Activated T-cell treated with anti-CD3 and anti-CD28 coated beads, Interleukin-2, amount 50 U/mL, for 24 hours (primary cell): ENCODE measurements at places on chromosomes 1 and 21.
A peak's percentile ranks its signal among the peaks of the same experiment; 100 is the strongest.

DNA sequence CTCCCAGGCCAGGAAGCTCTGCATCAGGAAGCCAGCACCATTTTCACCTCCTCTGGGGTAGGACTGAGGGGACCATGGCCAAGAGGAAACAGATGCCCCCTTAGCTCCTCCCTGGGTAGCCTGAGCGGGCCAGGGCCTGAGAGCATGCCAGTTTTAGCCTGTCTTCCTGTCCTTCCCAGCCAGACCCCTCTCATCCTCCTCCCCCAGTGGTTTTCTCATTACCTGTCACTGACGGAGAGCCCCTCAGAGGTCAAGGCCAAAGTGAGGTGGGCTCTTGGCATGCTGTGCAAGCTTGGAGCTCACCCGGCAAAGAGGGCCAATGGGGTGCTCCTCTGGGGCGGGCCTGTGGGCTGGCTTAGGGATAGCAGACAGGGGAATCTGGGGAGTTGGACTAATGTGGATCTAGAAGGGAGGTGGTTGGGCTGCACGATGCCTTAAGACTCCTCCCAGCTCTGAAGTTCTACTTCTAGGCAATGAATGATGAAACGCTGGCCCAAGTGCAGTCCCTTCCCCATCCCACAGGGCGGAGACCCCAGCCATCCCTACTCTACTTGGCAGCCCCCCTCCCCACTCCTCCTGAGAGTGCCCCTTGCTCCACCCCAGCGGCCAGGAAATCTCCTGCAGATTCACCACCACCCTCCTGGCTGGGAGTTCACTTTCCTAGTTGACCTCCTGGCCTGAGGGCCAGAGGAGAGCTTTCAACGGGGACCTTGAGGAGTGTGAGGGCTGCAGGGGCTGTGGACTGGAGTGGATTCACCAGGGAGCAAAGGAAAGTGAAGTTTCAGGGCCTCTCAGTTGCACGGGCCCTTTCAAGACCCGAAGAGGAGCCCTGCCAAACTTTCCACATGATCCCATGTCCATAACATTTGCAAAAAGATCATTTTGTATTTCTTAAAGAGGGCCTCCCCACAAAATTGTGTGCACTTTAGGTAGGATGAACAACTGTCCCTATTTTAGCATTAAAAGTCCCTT, 9.4 kb upstream of the LMNA start:
- peaks cover 2% of the 10 kb centered on the region for H3K27me3 ChIP-seq
- peak overlapping the region; percentile 79 for H3K4me3 ChIP-seq

- H3K27me3 ChIP-seq = no peaks in the 10 kb centered on the region
- DNase-seq = peak; percentile 69
- peak overlapping the region; percentile 97 for H3K4me3 ChIP-seq
- peaks cover 87% of the 10 kb centered on the region for H3K36me3 ChIP-seq
Measured at GRCh38 chr1:173861731-173862145, 6.1 kb downstream of the GAS5 start.

DNA sequence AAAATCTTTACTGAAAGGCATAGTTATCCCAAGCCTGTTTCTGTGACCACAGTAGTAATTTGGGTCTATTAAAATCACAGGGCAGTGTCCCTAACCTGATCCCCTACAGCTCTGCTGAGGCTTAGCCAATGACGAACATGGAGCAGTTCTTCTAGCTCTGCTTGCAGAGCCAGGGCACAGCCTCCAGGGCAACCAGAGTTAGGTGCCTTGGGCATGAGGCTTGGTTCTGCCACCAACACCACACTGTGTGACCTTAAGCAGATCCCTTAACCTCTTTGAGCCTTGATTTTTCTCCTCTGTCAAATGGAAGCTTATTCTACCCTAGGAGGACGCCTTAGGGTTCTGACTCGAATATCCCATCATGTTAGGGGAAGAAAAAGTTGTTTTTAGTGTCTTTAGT, 86.7 kb upstream of the TLR5 start:
- peaks cover 59% of the 10 kb centered on the region for H3K4me1 ChIP-seq
- no peaks in the 10 kb centered on the region for H3K27me3 ChIP-seq
- no peaks in the 10 kb centered on the region for H3K36me3 ChIP-seq
- no peak overlapping the region for H3K4me3 ChIP-seq
- peak overlapping the region; percentile 38 for H3K27ac ChIP-seq
- no peak for DNase-seq

GRCh38 chr21:25572861-25573310, 34.4 kb downstream of the MRPL39 start:
- peaks cover 99% of the 10 kb centered on the region for H3K36me3 ChIP-seq
- peak overlapping the region; percentile 99 for H3K27ac ChIP-seq

GRCh38 chr1:237664348-237664747, 226.4 kb downstream of the ZP4 start:
- H3K4me1 ChIP-seq = no peaks in the 10 kb centered on the region
- H3K36me3 ChIP-seq = no peaks in the 10 kb centered on the region
- DNase-seq = no peak
- no peak overlapping the region for H3K4me3 ChIP-seq

DNA sequence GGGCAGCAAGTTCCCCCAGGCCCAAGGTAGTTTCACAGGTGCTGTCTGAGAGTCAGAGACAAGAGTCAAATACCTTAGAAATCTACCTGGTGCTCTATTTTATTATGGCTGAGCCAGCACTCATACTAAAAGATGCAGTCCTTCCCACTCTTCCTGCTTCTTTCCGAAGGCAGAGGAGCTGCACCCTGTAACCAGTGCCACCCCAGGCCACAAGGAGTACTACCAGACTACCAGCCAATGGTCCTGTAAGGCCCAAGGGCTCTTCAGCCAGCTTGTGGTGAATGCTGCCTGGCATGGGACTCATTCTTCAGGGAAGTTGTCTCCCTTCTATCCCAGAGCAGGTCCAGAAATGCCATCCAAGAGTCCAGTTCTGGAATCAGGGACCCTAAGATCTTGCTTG, 203.8 kb upstream of the DUSP10 start:
- H3K27ac ChIP-seq = no peak overlapping the region
- H3K4me1 ChIP-seq = no peaks in the 10 kb centered on the region
- DNase-seq = no peak

- no peak for DNase-seq
- H3K4me1 ChIP-seq = no peaks in the 10 kb centered on the region
- no peak overlapping the region for H3K4me3 ChIP-seq
- H3K27me3 ChIP-seq = peaks cover 69% of the 10 kb centered on the region
Measured at GRCh38 chr1:115338457-115338820, 390 bp upstream of the NGF start.

DNA sequence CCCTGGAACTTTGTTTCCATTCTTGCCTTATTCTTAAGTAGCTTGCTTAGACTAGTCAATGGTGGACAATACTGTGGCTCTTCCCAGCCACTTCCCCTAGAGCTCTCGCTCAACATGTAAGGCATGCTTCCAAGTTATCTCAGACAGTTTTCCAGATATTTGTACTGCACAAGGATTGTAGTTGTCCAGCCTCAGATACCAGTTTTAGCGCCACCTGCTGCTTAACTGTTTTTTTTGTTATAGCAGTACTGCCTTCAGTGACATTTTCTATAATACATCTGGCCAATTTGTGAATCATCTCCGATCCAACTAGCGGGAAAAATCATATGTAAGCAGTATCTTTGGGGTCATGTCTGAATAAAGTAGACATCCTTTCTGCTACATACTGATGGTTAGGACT, 346.7 kb upstream of the ADGRL4 start:
- H3K4me3 ChIP-seq = no peak overlapping the region
- no peak for DNase-seq
- no peaks in the 10 kb centered on the region for H3K4me1 ChIP-seq
- H3K27ac ChIP-seq = no peak overlapping the region
- H3K36me3 ChIP-seq = no peaks in the 10 kb centered on the region

DNA sequence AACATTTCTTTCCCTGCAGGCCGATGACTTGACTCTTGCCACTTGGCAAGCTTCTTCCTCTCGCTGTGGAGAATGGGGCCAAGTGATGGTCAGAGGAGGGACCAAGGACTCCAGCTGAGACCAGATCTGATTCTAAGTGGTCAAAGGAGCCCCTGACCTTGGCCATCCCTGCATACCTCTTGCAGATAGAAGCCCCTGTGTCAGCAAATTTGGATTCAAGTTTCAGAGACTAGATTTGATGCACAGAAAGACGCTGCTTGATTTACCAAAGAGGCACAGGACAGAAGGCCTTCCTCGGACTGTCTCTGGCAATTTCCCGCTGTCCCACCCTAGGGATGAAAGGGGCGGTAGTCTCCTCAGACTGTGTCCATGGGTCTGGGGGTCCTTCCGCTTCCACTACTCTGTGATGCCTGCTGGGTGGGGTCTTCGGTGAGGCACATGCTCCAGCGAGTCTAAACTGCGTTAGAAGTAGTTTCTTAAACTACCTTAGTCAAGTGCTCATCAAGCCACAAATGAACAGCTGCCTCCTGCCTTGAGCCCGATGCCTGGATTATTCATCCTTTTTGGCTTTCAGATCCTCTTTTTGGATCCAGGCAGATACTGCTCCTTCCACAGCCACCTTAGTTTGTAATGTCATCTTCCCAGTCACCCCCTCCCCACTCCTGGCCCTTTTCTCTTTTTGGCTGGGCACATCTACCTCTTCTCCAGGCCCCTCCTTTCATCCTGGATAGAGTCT, 31.8 kb upstream of the RBM15 start:
- H3K4me3 ChIP-seq = no peak overlapping the region
- no peaks in the 10 kb centered on the region for H3K27me3 ChIP-seq
- no peak for DNase-seq

GRCh38 chr1:88566615-88567387, 117.3 kb upstream of the PKN2 start:
- no peak overlapping the region for H3K4me3 ChIP-seq
- H3K27me3 ChIP-seq = peaks cover 19% of the 10 kb centered on the region
- no peaks in the 10 kb centered on the region for H3K4me1 ChIP-seq

GRCh38 chr1:9027307-9027706, 1.1 kb upstream of the SLC2A7 start:
- no peaks in the 10 kb centered on the region for H3K27me3 ChIP-seq
- no peak for DNase-seq
- H3K27ac ChIP-seq = no peak overlapping the region
- no peaks in the 10 kb centered on the region for H3K36me3 ChIP-seq
- no peak overlapping the region for H3K4me3 ChIP-seq

DNA sequence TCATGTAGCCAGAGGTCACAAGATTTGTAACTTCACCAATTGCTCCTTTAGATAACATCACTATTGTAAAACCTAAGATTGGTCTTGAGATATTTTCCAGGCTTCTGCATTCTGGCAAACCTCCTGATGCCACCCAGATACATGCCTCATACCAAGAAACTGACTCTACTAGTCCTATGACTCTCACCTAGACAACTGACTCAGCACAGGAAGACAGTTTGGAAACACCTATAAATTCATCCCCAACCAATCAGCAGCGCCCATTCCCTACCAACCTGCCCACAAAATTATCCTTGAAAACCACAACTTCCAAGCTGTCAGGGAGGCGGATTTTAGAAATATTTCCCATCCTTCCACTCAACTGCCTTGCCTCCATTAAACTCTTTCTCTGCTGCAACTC, 2.6 kb downstream of the NME7 start:
- H3K4me1 ChIP-seq = peaks cover 37% of the 10 kb centered on the region
- peaks cover 9% of the 10 kb centered on the region for H3K36me3 ChIP-seq
- H3K27ac ChIP-seq = peak overlapping the region; percentile 63
- DNase-seq = no peak
- H3K4me3 ChIP-seq = no peak overlapping the region

DNA sequence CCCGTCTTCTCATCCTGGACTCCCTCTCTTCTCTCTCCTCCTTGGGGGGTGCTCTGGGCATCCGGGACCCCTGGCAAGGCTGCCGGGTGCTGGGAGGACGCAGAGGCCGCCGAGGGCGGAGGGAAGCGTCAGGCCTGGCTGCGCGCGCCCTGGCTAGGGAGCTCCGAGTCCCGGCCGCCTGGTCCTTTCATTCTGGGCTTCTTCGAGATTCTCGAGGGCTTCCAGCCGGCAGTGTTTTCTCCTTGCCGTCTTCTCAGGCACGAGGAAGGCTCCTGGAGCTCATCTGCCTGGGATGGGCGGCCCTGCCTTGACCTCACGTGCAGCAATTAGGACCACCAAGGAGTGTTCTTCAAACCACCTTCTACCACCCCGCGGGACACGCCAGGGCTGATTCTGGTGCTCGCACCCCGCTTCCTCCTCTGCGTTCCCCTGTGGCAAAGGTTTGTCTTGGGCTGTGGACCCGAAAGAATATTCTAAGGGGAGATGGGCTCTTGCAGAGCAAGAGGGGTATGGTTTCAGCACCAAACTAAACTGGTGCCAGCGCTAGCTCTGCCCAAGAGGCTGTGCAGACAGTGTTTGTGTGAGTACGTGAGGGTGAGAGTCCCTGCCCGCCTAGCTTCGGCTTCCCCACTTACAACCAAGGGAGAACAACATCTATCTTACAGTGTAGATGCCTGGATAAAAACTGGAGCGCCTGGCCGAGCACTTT, 36.5 kb downstream of the PIK3CD start:
- H3K4me1 ChIP-seq = peaks cover 76% of the 10 kb centered on the region
- no peaks in the 10 kb centered on the region for H3K27me3 ChIP-seq
- DNase-seq = no peak
- H3K27ac ChIP-seq = peak overlapping the region; percentile 90
- H3K4me3 ChIP-seq = peak overlapping the region; percentile 74

DNA sequence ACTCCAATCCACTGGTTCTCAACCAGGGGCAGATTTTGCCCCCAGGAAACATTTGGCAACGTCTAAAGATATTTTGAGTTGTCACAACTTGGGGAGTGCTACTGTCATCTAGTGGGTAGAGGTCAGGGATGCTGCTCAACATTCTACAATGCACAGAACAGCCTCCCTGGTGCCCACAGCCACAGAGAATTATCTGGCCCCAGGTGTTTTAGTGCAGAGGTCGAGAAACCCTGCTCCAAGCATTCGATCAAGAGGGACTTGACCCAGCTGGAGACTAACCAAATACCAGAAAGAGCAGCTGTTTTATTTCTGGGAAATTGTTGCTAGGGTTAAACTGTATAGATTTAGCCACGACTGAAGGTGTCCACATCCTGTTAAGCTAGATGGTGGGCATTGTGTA, 19.2 kb downstream of the CD247 start:
- H3K27me3 ChIP-seq = no peaks in the 10 kb centered on the region
- peaks cover 100% of the 10 kb centered on the region for H3K4me1 ChIP-seq
- H3K36me3 ChIP-seq = peaks cover 91% of the 10 kb centered on the region

DNA sequence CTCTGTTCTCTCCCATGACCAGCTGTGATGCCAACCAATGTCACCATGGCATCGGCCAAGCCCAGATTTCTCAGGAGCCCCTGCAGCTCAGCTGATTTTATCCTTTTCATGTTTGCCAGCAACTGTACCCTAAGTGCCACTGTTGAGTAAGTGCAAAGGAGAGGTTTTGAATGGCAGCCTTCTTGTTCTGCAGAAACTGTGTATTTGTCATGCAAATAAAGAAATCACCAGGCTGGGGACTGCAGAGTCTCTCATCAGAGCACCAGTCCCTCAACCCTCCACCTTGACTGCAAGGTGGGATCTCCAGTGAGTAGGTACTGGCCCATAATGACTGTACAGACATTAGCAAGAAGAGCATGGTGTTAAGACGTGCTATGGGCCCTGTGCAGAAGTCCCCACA, 26.6 kb downstream of the C8B start:
- H3K4me1 ChIP-seq = no peaks in the 10 kb centered on the region
- peaks cover 17% of the 10 kb centered on the region for H3K27me3 ChIP-seq
- H3K27ac ChIP-seq = no peak overlapping the region
- no peak for DNase-seq
- no peak overlapping the region for H3K4me3 ChIP-seq
- H3K36me3 ChIP-seq = no peaks in the 10 kb centered on the region

GRCh38 chr1:240189386-240189989, 97.8 kb downstream of the FMN2 start:
- no peaks in the 10 kb centered on the region for H3K36me3 ChIP-seq
- H3K27me3 ChIP-seq = peaks cover 37% of the 10 kb centered on the region
- no peak overlapping the region for H3K27ac ChIP-seq
- H3K4me3 ChIP-seq = no peak overlapping the region
- DNase-seq = no peak
- H3K4me1 ChIP-seq = peaks cover 2% of the 10 kb centered on the region
